Prostate gland (tissue), 2 donors: ENCODE measurements at places on chromosomes 1 and 21. TPM values are rescaled to one million over a fixed set of nuclear protein-coding genes. Genes with fewer than 3 reads are reported as not detected.

- no peak for DNase-seq
Measured at GRCh38 chr1:226659641-226660040, 79.4 kb downstream of the ITPKB start.

The ARHGAP30 gene
- total RNA-seq, result 3.2 TPM

DNA sequence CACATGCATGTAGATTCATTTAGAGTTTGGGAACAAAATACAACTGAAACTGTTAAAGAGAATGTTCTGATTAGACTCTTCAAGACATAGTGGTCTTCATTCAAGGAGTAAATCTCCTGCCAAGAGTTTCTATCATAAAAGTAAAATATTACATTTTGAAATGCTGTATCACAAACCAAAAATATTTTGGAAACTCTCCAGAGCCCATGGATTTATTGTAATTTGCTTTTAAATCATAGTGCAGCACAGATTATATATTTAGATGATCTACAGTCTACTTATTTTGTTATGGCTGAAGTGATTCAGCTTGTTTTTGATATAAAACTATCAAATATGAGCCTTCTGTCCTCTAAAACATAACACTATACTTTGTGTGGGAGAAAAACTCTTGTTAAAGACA is 105.3 kb downstream of the DISP1 start:
- no peak for DNase-seq

DNA sequence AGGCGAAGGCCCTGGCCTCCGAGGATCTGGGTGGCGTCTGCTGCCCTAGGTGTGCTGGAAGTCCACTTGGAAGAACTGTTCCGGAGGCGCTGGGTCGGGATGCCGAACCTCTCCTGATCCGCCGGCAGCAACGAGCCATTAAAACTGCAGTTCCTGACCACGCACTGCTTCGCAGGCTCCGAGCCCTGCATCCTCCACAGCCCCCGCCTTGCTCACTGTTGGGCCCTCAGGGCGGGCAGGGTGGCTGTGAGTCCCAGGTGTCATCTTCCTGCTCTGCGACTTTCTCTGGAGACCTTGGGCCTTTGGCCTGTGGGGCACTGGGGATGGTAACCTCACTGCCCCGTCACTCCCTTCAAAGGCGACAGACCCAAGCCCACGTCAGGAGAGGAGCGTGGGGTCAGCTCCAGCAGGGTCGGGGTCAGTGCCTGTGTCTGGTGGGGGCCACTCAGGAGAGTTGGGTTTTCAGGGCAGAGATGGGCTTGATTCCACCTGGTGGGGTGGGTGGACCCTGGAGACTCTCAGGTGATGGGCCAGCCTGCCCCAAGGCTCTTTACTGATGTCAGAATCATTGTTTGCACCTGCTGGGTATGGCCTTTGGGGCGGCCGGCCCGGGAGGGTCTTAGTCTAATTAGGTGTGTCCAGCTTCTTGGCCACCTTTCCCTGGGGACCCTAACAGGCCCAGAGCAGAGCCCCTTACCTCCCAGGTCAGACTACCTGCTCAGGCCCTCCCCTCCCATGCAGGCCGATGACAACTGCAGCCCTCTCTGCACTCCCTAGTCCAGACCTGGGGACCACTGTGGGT is 3.1 kb downstream of the PRXL2B start:
- DNase-seq, result no peak
